ENCODE measurements at places on chromosomes 4 and X.

DNA sequence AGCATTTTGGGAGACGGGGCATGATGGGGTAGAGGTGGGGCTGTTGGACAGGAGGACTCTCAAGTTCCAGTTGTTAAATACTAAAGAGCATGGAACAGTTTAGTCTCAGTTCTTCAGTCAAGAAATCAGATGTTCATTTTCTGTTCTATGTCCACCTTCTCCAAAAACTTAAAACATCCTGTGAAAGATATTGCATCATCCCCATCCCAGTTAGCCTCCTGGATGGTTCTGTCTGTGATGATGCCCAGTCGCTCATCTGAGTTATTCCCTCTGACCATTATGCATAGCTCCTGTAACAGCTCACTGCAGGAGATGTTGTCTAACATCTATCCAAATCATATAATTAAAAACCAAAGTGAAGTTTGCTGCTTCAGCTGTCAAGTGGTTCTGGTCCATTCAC, 32.1 kb upstream of the SCML1 start:
- DNase-seq, result no peak

DNA sequence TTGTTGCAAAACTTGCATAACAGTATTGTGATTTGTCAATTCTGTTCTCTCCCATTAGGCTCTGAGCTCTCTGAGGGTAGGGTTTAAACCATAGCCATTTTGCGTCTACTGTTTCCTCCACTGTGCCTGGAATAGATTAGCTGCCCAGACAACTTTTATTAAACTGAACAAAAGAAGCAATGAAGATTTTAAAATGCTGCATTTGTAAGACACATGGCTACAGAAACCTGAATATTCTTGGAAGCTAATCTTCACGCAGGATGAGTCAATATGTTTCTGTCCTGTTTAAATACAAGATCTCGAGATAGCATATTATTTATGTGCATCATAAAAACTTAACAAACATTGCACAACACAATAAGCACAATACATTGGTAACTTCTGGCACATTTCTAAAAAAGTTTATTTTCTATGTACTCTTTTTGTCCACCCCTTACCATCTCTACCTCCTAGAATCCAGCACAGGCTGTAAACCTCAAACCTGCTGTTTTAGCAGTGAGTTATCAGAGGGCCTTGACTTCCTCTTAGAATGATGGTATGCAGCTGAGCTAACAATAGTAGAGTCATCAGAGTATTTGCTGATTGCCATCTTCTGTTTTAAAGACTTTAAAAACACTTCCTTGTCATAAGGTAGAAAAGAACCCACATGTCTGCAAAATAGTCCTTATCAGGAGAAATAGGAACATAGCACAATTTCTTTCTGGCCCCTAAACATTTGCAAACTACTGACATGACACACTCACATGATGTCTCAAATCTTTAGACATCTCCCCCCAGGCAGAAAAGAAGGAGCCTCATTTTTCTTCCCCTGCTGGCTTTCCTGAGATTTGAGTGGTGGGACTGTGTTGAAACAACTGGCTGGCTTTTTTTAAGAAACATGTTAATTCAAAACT, 10.6 kb upstream of the CCNG2 start:
- DNase-seq, result no peak

GRCh38 chrX:53616946-53617345, 69.6 kb downstream of the HUWE1 start:
- DNase-seq, result no peak

- DNase-seq, result no peak
Measured at GRCh38 chr4:41373221-41373620, 116.5 kb downstream of the UCHL1 start.

All from occipital lobe (tissue), 3 donors.